ENCODE measurements at places on chromosomes 11 and 22.
A peak's percentile ranks its signal among the peaks of the same experiment; 100 is the strongest.

GRCh38 chr22:30891781-30892180 is 76.8 kb downstream of the MORC2 start:
- no peak for DNase-seq

GRCh38 chr22:28894334-28894733 is 11.0 kb downstream of the ZNRF3 start:
- DNase-seq = no peak

DNA sequence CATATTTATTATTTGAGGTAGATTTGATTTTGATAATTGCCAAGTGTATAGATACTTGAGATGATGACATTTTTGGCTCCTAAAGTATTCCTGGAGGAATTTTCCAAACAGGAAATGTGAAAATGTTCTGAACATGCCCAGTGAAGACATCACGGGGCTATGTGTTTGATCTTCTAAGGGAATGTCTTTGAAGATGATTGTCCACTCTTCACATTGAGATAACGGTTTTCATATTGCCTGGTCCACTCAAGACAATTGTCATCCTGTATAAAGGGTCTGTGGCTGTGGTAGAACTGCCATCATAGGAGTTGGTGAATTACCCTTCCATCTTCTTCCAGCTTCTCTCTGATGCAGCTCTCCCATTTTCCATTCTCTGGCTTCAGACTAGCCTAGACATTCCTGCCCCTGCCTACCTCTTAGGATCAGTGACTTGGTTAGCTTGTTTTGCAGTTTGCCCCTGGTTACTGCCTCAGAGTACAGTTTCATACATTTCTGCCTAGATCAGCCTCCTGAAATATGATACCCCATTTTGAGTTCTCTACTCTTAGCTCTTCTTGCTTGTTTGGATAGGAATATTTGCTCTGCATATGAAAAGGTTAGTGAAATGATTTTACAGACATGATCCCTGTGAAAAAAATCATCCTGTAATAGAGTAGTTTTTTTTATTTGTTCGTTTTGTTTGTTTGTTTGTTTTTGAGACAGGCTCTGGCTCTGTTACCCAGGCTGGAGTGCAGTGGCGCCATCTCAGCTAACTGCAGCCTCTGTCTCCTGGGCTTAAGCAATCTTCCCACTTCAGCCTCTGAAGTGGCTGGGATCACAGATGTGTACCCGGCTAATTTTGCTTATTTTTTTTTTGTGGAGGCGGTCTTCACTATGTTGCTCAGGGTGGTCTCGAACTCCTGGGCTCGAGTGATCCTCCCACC is 111.4 kb upstream of the SORL1-AS1 start:
- no peak for DNase-seq

- DNase-seq = no peak
Measured at GRCh38 chr11:8989453-8989852, 14.3 kb downstream of the NRIP3 start.

- DNase-seq = no peak
Measured at GRCh38 chr11:111631666-111632039, 29.4 kb downstream of the SIK2 start.

DNA sequence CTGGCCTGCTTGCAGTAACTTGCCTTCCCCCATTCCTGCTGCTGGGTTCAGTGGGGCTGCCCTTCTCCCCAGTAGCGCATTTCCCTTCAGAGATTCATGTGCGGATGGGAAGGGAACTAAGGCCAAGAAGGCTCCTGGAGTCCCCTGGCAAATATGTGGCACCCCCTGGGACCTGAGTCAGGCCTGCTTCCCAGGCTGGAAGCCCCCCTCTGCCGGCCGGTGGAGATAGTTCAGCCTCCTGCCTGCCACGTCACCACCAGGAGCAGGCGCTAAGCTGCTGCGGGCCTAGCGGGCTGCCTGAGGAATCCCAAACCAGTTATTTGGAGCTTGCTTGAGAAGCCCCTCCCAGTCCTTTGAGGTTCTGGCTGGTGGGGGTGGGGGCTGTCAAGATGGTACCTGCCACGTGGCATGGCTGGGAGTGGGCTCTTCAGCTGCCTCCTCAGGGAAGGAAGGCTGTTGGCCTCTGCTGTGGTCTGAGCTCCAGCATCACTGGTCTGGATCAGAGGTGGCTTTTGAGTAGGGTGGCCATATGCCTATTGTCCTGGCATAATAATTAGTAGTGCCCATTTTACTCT is 2.0 kb downstream of the SERPINH1 start:
- DNase-seq = no peak

DNA sequence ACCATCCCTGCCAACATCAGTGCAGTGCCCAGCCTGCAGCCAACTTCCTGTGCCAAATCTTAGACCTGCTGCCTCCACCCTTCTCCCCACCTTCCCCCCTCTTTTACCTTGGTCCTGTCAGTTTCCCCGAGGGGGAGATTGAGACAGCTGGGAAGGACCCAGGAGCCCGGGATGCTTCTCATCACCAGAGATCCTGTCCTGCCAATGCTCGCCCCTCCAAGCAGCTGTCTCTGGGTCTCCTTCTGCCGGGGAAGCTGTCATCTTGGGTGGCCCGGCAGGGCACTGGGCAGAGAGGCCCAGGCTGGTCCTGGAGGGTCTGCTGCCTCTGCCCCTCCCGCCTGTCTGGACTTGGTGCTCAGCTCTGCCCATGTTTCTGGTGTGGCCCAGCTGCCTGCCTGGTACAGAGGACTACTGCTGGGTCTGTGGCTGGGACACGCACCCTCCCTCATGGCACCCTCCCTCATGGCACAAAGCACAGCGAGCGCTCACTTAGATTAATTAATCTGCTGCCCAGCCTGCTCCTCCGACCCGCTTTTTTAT is 60.4 kb upstream of the THY1 start:
- no peak for DNase-seq

- peak; percentile 87 for DNase-seq
Measured at GRCh38 chr11:554428-555226, 5.9 kb downstream of the LMNTD2 start.

- DNase-seq = no peak
Measured at GRCh38 chr22:40399621-40400020, 29.2 kb downstream of the SGSM3 start.

GRCh38 chr22:45244916-45245315 is 4.2 kb upstream of the KIAA0930 start:
- no peak for DNase-seq
